ENCODE measurements at places on chromosomes 7 and 10.

DNA sequence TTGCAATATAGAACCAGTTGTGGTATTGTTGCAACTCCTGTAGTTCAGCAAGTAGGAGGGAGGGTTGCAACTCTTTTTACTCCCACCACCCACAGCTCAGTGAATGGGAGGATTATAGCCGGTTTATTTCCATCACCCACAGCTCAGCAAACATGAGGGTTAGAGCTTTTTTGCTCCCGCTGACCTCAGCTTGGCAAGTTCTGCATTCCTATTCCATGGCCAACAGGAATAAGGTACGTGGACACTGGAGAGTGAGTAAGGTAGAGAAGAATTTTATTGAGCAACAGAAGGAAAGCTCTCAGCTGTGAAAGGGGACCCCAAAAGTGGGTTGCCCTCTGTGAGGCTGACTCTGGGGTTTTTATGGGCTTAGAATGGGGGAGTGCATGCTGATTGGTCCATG is 167.1 kb upstream of the SMIM30 start:
- no peak for DNase-seq

GRCh38 chr7:17598846-17599245 is 300.4 kb downstream of the AHR start:
- no peak for DNase-seq

- no peak for DNase-seq
Measured at GRCh38 chr7:114923403-114923713, 1.5 kb downstream of the MDFIC start.

- no peak for DNase-seq
Measured at GRCh38 chr7:32053204-32053603, 17.0 kb downstream of the PDE1C start.

DNA sequence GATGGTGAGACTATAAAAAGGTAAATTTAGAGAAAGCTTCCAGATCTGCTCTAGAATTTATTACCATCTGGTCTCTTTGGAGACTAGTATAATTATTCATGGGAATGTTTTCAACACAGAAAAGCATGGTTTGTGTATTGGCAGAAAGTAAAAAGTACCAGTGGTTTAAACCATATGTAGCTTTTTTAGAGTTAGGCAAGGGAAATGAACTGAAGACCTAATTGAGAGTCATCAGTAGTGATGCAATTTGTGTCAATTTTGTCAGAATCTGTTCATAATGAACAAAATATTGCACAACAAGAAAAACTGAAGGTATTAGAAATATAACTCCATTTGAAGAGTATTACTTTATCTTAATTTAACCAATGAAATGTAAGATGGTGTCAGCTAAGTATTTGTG is 181.4 kb downstream of the ADK start:
- no peak for DNase-seq

- DNase-seq, result no peak
Measured at GRCh38 chr10:126964190-126964589, 59.0 kb downstream of the DOCK1 start.

DNA sequence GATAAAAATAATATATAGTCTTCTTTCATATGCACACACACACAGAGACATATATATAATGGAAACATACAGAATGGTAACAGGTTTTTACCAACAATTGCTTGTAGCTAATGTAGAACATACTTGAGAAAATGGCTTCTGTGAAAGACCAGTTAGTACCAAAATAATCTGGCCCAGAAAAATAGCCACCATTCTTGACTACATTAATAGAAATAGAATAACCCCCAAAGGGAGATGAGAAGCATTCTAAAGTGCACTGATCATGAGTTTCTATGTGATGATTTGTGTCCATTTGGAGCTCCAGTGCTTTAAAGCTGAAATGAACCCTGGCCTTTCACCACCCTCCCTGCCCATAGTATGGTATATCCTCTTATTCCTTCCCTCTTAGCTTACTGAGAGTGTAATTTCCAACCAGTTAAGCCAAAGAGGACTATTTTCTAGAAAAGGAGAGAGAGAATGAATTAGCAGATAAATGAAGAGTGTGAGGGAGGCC is 22.9 kb upstream of the IFIT2 start:
- no peak for DNase-seq

GRCh38 chr10:92265687-92266258 is 25.1 kb downstream of the CPEB3 start:
- DNase-seq, result no peak

DNA sequence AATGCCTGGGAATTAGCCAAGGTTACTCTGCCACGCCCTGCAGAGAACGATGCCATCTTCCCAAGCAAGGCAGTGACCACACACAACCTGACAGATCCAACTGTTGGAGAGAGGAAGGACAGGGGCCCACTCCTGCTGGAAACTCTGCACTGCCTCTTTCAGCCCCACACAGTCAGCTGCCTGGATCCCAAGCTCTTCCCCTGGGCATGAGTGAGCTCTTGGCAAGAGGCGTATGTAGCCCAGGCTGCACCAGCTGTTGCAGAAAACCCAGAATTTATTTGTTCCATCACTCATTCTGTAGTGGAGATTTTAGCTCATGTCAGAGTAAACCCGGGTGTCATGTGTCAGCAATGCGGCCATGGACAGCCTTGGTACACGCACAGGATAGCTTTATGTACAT is 135.1 kb upstream of the TRIM24 start:
- DNase-seq, result no peak

DNA sequence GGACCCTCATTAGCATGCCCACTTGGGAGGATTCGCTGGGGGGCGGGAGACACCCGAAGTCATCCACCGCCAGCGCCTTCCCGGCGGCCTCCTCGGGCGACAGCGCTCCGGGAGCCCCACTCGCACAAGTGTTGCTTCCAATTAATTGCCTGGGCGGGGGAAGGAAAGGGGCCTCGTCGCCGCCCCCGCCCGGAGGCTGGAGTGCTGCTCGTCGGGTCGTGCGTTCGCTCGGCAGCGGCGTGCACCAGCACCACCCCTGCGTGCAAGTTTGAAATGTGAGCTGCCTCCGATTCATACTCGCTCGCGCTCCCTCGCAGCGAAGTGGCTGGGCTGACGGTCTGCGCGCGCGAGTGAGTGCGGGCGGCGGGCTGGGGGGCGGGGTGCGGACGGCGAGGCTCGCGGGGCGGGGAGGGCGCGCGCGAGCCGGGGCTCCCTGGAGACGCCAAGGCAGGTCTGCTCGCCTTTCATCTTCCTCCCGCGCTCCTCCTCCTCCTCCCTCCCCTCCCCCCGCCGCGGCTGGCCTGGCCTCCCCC is 104.6 kb upstream of the PPIF start:
- peak; percentile 39 for DNase-seq

- peak; percentile 17 for DNase-seq
Measured at GRCh38 chr10:133318494-133319127, 9.9 kb downstream of the ZNF511 start.

All from NCI-H2107 (cell line).